ENCODE measurements at places on chromosomes 13 and 19.

GRCh38 chr19:35110974-35111373 is 4.6 kb upstream of the FXYD3 start:
- no peak for DNase-seq

DNA sequence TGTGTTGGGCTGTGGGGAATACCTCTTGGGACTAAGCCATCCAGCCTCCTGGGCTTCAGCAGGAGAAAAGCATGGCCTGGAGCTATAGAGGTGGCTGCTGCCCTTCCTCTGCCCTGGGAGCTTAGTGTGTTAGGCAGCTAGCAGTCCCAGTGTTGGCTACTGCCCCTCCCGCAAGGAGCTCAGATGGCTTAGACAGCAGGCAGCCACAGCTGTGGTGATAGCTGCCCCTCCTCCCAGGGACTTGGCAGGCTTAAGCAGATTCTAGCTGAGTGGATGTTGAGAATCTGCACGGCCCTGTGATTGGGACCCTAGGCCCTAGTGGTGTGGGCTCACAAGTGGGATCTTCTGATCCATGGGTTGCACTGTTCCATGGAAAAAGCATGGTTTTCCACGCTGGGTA is 264.5 kb downstream of the TDRD3 start:
- DNase-seq: no peak

DNA sequence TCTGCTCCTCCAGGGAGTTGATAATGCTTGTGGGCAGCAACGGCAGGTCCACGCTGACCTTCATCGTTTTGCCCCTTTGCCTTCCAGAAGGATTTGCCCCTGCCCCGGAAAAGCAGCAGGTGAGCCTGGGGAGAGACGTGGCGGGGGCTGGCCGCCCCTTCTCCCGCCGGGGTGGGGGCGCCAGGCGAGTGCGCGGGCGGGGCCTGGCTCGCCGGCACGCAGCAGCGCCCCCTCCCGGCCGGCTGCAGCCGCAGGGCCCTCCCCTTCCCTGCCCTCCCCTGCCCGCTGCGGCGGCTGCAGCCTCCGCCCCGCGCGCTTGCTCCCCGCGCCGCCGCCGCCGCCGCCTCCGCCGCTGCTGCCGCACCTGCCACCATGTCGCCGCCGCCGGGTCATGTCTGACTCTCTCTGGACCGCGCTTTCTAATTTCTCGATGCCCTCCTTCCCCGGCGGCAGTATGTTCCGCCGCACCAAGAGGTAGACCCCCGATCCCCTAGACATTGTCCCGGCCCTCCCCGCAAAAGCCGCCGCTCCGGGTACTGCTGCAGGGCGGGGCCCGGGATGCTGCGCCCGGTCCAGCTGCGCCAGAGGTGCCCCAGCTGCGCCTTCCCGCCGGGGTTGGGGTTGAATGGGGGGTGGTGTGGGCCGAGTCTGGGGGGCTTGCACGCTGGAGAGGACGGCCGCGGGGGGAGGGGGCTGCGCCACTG is at the start of gene MAST1:
Gene MAST1 (plus strand): TSS at position 334 of the 704 bp plus-strand sequence. CDS start 58 bp downstream, at position 392.
- DNase-seq: peak; percentile 46

- DNase-seq: no peak
These were observed 383.4 kb downstream of the IRS2 start for GRCh38 chr13:109403012-109403421.

DNA sequence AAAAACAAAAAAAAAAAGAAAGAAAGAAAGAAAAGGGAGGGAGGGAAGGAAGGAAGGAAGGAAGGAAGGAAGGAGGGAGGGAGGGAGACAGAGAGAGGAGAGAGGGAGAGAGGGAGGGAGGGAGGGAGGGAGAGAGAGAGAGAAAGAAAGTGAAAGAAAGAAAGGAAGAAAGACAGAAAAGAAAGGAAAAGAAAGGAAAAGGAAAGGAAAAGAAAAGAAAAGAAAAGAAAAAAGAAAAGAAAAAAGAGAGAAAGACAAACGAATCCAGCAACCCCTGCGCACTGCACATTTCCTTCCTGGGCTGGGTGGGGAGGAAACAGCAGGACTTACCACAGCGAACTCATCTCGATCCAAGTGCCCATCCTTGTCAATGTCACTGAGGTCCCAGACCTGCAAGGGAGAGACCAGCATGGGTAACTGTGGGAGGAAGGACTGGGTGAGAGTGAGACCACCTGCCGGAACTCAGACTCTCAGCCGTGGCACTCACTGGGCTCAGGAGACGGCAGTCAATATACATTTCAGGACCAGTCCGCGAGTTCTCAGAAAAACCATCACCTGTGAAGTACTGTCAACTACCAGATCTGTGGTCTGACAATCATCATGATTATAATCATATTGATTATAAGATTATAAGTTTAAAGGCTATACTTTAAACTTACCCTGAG is 43.3 kb downstream of the EPS15L1 start:
- DNase-seq: no peak

GRCh38 chr13:109906976-109907375 is 120.6 kb upstream of the IRS2 start:
- no peak for DNase-seq

DNA sequence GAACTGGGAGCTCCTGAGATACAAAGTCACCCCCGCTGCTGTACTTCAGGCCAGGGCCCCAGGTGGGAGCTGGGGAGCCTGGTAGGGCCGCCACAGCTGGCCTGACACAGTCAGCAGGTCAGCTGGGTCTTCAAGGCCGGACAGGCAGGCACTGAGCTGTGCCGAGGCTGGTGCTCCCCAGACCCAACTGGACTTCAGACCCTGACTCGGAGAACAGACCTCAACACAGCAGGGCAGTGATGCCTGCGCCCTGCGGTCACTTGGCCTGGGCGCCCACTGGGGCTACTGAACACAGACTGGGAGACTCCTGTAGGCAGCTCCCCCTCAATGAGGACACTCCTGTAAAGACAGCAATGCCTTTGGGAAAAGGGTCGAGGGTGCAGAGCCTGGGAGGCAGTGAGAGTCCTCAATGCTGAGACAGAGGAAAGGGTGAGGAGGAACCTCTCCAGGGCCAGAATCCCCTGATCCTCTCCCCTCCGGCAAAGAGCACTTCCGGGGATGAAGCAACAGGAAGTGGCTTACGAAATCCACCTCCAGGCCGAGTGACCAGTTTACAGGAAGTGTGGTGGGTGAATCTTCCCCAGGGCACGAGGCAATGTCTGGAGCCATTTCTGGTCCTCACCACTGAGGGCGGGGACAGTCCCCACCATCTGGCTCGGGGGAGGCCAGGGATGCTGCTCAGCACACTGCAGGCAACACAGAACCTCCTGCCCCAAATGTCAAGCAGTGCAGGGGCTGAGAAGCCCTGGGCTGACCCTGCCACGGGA is 40.8 kb upstream of the ISYNA1 start:
- DNase-seq: peak; percentile 29

- DNase-seq: no peak
These were observed 18.4 kb downstream of the LTBP4 start for GRCh38 chr19:40619333-40620160.

DNA sequence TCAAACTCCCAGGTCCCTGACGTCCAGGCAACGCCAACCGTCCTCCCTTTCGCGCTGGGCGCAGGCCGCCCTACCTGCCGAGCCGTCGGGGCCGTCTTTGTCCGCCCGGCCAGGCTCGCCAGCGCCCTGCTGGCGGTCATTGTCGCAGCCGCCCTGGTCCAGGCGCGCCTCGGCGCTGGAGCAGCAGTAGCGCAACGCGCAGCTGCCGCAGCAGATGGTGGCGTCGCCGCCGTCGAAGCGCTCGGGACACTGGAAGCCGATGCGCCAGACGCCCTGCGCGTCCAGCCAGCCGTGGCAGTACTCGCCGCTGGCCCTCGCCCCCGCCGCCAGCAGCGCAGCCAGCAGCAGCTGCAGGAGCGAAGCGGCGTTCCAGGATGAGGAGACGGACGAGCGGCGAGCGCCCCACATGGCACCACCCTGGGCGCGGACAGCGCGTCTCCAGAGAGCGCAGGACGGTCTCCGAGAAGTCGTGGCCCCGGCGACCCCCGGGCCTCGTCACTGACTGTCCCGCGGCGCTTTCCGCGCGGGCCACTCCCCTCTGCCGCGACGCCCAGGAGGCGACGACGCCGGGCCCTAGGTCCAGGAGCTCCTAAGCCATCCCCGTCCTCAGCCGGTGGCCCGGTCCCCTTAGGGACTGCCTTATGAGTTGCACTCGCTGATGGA is 1.1 kb downstream of the SHISA2 start:
- DNase-seq: no peak

DNA sequence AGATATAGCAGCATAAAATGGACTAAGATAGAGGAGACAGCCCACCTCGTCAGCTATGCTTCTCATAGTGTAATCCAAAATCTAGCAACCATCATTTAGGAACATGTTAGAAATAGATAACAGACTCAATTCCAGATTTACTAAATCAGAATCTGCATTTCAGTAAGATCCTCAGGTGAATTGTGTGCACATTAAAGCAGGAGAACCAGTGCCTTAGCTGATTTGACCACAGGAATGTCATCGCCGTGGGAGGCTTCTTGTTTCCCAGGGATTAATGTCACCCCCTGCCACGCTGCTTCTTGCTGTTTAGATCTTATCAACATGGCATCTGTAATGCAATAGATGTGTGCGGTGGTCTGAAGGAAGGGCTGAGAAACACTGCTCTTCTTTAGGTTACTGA is 84.0 kb downstream of the GPC5 start:
- DNase-seq: no peak

GRCh38 chr13:98479496-98480003 is 97.4 kb downstream of the STK24 start:
- no peak for DNase-seq

DNA sequence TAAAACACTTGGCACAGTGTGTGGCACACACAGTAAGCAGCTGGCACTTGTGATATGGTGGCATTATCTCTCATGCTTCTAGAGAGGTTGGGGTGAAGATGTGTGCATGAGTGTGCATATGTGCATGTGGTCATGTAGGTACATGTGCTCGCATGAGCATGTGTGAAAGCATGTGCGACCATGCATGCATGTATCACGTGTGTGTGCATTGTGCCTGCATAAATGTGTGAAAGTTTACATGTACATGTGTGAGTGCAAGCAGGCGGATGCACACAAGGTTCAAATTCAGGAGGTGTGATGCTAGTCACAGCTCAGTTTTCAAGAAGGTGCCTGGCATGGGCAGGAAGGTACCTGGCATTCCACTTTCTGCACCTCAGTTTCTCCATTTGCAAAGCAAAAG is 59.0 kb upstream of the UQCRFS1 start:
- DNase-seq: no peak

DNA sequence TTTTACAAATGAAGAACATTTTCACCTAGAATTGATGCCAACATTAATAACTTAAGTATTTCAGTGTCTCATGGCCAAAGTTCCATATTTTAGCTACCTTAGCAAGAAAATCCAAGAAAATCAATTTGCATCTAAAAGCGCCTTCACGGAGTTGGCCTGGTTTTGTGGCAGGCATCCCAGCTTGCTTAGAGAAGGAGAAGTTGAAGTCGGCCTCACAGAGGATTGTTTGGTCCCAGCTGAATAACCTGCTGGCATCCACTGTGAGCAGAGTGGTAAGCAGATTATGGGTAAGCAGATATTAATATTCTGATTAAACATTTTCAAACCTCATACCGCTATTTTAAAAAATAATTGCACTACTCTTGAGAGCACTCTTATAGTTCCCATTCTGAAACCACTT is 62.3 kb upstream of the STARD13 start:
- DNase-seq: no peak

GRCh38 chr13:39599012-39599411 is 4.0 kb downstream of the LHFPL6 start:
- DNase-seq: no peak

GRCh38 chr13:44131069-44131614 is 242.5 kb upstream of the SERP2 start:
- DNase-seq: no peak

- DNase-seq: no peak
These were observed 59.4 kb upstream of the WASF3 start for GRCh38 chr13:26497968-26498511.

DNA sequence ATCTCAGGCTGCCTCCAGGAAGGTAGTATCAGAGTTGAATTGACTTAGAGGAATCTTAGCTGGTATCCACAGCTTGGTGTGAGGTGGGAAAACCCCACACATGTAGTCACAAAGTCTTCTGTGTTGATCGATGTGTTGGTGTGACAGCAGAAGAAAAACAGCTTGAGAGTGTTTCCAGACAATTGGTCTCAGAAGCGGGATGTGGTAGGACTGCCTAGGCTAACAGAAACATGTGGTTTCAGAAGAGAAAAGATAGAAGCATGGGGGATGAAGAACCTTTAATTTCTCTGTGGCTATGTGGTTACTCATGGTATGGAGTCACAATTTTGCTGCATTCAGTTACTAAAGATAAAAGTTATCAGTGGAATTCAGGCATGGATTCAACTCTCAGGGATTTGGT is 134.7 kb upstream of the SLITRK5 start:
- DNase-seq: no peak

DNA sequence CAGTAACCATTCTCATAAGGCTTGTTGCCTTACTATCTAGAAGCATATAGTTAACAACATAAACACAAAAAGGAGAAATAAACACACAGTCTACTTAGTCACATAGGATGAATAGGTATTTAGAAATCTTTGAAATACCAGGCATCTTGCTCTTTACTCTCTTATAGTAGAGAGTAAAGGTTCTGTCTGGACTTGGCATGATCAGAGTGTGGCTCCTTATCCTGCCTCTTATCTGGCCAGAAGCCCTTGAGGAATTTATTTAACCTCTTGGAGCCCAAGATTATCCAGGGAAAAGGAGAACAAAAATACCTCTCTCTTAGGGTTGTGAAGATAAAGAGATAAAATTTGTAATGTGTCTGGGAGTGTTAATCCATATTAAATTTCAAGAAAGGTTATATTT is 100.2 kb upstream of the MBNL2 start:
- no peak for DNase-seq

DNA sequence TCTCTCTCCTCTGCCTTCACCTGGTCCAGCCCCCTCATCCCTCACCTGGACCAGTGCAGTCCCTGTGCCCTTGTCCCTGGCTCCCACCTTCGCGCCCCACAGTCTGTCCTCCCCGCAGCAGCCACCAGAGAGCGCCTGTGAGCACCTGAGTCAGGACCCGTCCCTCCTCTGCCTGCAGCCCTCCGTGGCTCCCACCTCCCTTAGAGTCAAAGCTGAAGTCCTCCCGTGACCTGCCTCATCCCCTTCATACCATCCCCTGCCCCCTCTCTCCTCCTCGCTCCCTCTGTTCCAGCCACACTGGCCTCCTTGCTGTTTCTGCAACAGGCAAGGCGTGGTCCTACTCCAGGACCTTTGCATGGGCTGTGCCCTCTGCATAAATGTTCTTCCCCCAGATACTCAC is 10.3 kb downstream of the CELF5 start:
- DNase-seq: no peak

DNA sequence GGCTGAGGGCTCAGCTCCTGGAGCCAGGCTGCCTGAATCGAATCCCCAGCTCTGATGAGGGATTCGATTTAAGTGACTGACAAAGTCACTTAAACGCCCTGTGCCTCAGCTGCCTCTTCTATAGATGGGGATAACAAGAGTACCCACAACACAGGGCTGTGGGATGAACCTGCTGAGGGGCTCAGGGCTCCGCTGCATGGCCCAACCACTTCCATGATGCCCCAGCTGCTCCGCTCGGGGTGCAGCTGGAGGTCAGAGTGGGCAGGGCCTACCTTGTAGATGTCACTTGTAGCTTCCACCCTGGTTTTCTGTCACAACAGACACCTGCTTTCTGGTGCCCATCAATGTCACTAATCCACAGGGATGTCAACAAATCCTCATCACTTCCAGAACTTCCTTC is 39.2 kb downstream of the STK24 start:
- DNase-seq: no peak

All from T-helper 17 cell (primary cell).